MCF 10A (cell line): ENCODE measurements at places on chromosomes 16 and 17. TPM values are rescaled to one million over a fixed set of nuclear protein-coding genes. Genes with fewer than 3 reads are reported as not detected.

DNA sequence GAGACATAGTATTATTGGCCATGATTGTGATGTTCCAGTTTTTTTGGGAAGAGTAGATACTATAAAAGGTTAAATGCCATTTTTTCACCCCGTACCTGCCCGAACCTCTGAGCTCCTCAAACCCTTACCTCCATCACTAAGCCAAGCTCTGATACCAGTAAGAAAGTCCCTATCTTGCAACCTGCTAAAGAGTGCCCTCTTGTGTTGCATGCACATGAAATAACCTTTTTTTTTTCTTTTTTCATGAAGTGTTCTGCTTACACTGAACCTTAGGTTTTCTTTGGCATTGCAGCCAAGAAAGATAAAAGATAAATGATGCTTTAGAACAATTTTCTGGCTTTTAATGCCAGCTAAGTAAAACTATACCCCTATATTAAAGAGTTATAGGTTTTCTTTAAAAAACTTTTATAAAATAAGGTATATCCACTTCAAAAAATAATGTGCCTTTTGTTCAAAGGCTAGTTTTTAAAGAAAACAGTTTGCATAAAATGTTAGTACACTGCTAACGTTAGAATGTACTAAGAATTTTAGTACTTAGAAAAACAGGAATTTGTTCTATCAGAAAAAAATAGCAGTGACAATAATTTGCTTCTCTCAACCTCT lies 295.3 kb upstream of the PMFBP1 start:
- H3K36me3 ChIP-seq, result no peaks in the 10 kb centered on the region
- no peak overlapping the region for H3K27ac ChIP-seq
- H3K4me3 ChIP-seq, result no peak overlapping the region
- no peaks in the 10 kb centered on the region for H3K4me1 ChIP-seq

DNA sequence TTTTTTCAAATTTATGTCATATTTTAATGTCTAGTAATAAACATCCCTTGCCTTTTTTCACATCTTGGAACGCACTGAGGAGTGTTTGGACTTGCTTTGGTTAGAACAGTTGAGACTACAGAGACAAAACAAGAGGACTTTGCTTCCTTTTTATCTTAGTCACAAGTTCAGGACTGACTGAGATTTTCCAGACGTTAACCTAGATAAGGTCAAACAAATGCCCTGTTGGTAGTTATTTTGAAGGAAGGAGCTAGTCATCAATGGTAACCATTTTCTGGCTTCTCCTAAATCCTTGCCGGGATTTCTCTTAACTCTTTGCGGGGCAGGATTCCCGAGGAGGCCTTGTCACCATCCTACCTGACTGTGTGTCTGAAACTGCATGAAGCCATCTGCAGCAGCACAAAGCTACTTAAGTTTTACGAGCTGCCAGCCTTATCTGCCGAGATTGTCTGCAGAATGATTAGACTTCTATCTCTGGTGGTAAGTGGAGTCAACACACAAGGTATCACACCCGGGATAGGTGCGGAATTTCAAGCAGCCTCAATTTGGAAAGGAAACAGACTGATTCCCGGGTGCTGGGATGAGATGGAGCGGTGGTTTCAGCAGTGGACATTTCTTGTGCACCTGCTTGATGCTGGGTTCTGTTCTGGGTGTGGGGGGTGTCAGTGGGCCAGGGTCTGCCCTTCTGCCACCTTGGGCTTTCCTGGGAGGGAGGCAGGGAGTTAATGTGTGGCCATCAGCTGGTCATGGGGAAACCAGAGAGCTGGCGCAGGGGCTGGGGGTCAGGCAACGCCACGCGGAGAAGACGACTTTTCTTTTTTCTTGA lies 48.3 kb downstream of the RNF213 start:
- peaks cover 4% of the 10 kb centered on the region for H3K4me1 ChIP-seq
- H3K4me3 ChIP-seq, result no peak overlapping the region
- no peaks in the 10 kb centered on the region for H3K27me3 ChIP-seq

DNA sequence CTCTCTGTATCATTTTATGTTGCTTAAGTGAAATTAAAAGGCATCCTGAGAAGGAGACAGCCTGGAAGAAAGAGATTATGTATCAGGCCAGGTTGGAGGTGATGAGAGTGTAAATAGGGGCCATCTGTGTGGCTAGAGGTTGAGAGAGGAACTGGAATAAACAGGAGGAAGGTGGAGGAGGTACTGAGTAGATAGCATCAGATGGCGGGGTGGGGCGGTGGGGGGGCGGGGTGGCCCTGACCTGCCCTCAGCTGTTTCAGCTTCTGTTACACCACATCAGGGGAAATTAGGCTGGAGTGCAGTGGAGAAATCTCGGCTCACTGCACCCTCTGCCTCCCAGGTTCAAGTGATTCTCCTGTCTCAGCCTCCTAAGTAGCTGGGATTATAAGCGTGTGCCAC lies 6.9 kb upstream of the KCNG4 start:
- no peak overlapping the region for H3K27ac ChIP-seq
- no peak overlapping the region for H3K4me3 ChIP-seq
- no peaks in the 10 kb centered on the region for H3K4me1 ChIP-seq
- H3K36me3 ChIP-seq, result no peaks in the 10 kb centered on the region

GRCh38 chr16:75235721-75236193 lies 15.7 kb downstream of the BCAR1 start:
- H3K27ac ChIP-seq, result no peak overlapping the region
- peaks cover 11% of the 10 kb centered on the region for H3K4me1 ChIP-seq
- peaks cover 46% of the 10 kb centered on the region for H3K36me3 ChIP-seq
- DNase-seq, result no peak
- H3K27me3 ChIP-seq, result no peaks in the 10 kb centered on the region
- H3K4me3 ChIP-seq, result no peak overlapping the region

The PABPN1L gene
- total RNA-seq, result not detected in 2 replicates
